PC-3 (cell line): ENCODE measurements at places on chromosomes 16 and 17.

- H3K27me3 ChIP-seq = no peaks in the 10 kb centered on the region
- H3K27ac ChIP-seq = no peak overlapping the region
- no peak overlapping the region for H3K4me3 ChIP-seq
- peaks cover 14% of the 10 kb centered on the region; the same call in 1 of the 2 replicates for H3K36me3 ChIP-seq
- DNase-seq = no peak
Measured at GRCh38 chr17:75817571-75817970, 26.6 kb downstream of the UNC13D start.

GRCh38 chr17:38749223-38750043 lies 1.3 kb upstream of the PCGF2 start:
- peak overlapping the region; percentile 17; the same call in 1 of the 2 replicates for H3K27ac ChIP-seq
- no peaks in the 10 kb centered on the region for H3K27me3 ChIP-seq
- H3K36me3 ChIP-seq = 0 out of 2 replicates have a peak, but pooled peaks cover 2% of the 10 kb centered on the region

- peaks cover 17% of the 10 kb centered on the region for H3K27me3 ChIP-seq
- no peak for DNase-seq
- no peak overlapping the region for H3K27ac ChIP-seq
- no peaks in the 10 kb centered on the region for H3K36me3 ChIP-seq
Measured at GRCh38 chr17:14921936-14922335, 343.2 kb downstream of the PMP22 start.

- peak; percentile 87 for DNase-seq
- no peaks in the 10 kb centered on the region for H3K36me3 ChIP-seq
- no peak overlapping the region for H3K4me3 ChIP-seq
- no peaks in the 10 kb centered on the region for H3K27me3 ChIP-seq
- H3K27ac ChIP-seq = peak overlapping the region; percentile 95
Measured at GRCh38 chr17:31579265-31579664, 187.8 kb downstream of the RAB11FIP4 start.

- no peak overlapping the region for H3K4me3 ChIP-seq
- H3K36me3 ChIP-seq = no peaks in the 10 kb centered on the region
- no peaks in the 10 kb centered on the region for H3K27me3 ChIP-seq
- no peaks in the 10 kb centered on the region for H3K4me1 ChIP-seq
Measured at GRCh38 chr17:19415806-19416775, 5.1 kb downstream of the RNF112 start.

GRCh38 chr16:68234188-68235107 lies 1.5 kb downstream of the ESRP2 start:
- no peaks in the 10 kb centered on the region for H3K27me3 ChIP-seq
- H3K4me3 ChIP-seq = peak overlapping the region; percentile 85
- H3K27ac ChIP-seq = peak overlapping the region; percentile 93
- DNase-seq = peak; percentile 90

- no peaks in the 10 kb centered on the region for H3K36me3 ChIP-seq
- no peak overlapping the region for H3K27ac ChIP-seq
- H3K4me1 ChIP-seq = no peaks in the 10 kb centered on the region
- DNase-seq = no peak
- no peaks in the 10 kb centered on the region for H3K27me3 ChIP-seq
Measured at GRCh38 chr17:27569884-27570577, 61.0 kb upstream of the LGALS9 start.

- no peak overlapping the region for H3K4me3 ChIP-seq
- H3K27ac ChIP-seq = no peak overlapping the region
- no peak for DNase-seq
- H3K36me3 ChIP-seq = no peaks in the 10 kb centered on the region
- H3K4me1 ChIP-seq = peaks cover 21% of the 10 kb centered on the region
- H3K27me3 ChIP-seq = no peaks in the 10 kb centered on the region
Measured at GRCh38 chr17:43560461-43561427, 14.6 kb upstream of the ETV4 start.

- no peaks in the 10 kb centered on the region for H3K4me1 ChIP-seq
- H3K27me3 ChIP-seq = peaks cover 6% of the 10 kb centered on the region; the same call in 1 of the 2 replicates
- no peak overlapping the region for H3K27ac ChIP-seq
- H3K36me3 ChIP-seq = no peaks in the 10 kb centered on the region
- H3K4me3 ChIP-seq = no peak overlapping the region
Measured at GRCh38 chr16:49843758-49844157, 12.2 kb downstream of the ZNF423 start.

GRCh38 chr17:80931421-80932265 lies 60.0 kb upstream of the CHMP6 start:
- H3K4me3 ChIP-seq = no peak overlapping the region
- H3K27ac ChIP-seq = no peak overlapping the region
- peaks cover 3% of the 10 kb centered on the region for H3K36me3 ChIP-seq
- no peaks in the 10 kb centered on the region for H3K4me1 ChIP-seq
- H3K27me3 ChIP-seq = no peaks in the 10 kb centered on the region

DNA sequence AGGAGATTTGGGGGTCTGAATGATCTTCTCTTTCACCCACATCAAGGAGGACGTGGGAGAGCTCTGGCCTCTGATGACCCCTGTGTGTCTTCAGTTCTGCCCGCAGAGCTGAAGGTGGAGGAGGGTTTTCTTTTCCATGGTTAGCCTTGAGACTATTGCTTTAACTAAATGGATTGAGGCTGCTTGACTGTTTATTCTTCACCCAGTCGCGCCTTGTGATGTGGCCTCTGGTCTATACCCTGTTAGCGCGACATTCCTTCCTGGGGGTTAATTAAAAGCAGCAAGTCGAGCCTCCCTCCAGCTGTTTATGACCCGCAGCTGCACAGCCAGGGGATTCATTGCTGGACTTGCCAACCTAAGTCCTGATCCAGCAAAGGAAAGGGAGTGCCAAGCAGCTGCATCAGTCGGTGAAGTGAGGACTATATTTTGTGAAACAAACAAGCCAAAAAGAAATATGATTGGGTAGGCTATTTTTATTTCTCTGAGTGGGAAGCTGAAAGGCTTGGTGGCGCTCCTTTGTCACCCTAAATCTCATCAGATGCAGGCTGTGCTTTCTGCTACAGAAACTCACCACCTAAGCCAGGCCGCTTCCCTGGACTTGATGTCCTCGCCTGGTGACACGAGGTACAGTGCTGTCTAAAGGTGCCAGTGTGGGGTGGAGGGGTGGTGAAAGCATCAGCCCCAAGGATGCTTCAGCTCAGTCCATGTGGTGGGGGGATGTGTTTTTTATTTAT lies 11.0 kb upstream of the SEC14L1 start:
- no peak overlapping the region for H3K27ac ChIP-seq
- H3K27me3 ChIP-seq = no peaks in the 10 kb centered on the region
- DNase-seq = no peak
- no peaks in the 10 kb centered on the region for H3K36me3 ChIP-seq
- H3K4me1 ChIP-seq = peaks cover 51% of the 10 kb centered on the region
- H3K4me3 ChIP-seq = no peak overlapping the region

GRCh38 chr17:57480438-57481196 lies 224.3 kb downstream of the MSI2 start:
- peak; percentile 84 for DNase-seq
- H3K4me3 ChIP-seq = no peak overlapping the region
- H3K4me1 ChIP-seq = peaks cover 16% of the 10 kb centered on the region
- H3K27ac ChIP-seq = peak overlapping the region; percentile 47

- peak; percentile 41 for DNase-seq
- no peaks in the 10 kb centered on the region for H3K27me3 ChIP-seq
Measured at GRCh38 chr17:72406498-72406897, 285.7 kb downstream of the SOX9 start.

GRCh38 chr17:82948081-82948511 lies 108.3 kb upstream of the ZNF750 start:
- no peak for DNase-seq
- H3K36me3 ChIP-seq = peaks cover 22% of the 10 kb centered on the region
- no peak overlapping the region for H3K27ac ChIP-seq
- H3K27me3 ChIP-seq = no peaks in the 10 kb centered on the region

- H3K27me3 ChIP-seq = no peaks in the 10 kb centered on the region
- H3K27ac ChIP-seq = peak overlapping the region; percentile 17; the same call in 1 of the 2 replicates
- DNase-seq = peak; percentile 51
- no peaks in the 10 kb centered on the region for H3K36me3 ChIP-seq
Measured at GRCh38 chr16:68972720-68973119, 129.4 kb downstream of the TANGO6 start.

- peaks cover 8% of the 10 kb centered on the region for H3K4me1 ChIP-seq
- DNase-seq = peak; percentile 60
- no peaks in the 10 kb centered on the region for H3K27me3 ChIP-seq
Measured at GRCh38 chr17:63571632-63572310, 21.5 kb downstream of the DCAF7 start.

DNA sequence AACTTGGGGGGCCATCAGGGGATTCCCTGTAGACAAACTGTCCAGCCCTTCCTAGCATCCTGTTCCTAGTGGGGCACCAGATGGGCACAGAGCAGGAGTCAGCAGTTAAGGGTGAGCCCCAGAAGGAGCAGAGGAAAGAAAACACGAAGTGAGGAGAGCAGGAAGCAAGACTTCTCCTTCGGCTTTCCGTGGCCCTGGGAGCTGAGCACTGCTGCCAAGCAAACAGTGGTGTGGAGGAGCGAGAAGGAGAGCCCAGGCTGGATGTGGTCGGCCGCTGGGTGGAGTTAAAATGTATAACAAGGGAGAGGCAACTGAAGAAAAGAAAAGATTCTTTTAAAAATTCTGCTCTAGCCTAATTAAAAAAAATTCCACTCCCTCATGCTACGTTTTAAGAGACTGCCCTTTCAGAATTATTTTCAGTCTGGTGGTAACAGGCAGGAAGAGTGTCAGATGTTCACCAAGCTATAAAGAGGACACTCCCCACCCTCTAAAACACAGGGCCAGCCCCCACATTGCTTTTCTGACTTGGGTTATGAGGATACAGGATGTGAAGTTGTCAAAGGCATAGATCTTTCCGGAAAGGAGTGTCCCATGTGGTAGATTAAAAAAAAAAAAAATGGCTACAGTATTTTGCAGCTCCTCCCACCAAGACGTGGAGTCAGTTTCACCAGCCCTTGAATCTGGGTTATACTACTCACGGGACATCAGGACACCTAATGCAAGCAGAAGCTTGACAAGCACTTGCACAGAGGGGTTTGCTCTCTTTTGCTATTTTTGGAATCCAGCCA lies 74.9 kb upstream of the ZFHX3 start:
- no peak overlapping the region for H3K4me3 ChIP-seq
- H3K36me3 ChIP-seq = no peaks in the 10 kb centered on the region
- no peak overlapping the region for H3K27ac ChIP-seq
- DNase-seq = no peak
- H3K4me1 ChIP-seq = no peaks in the 10 kb centered on the region

- no peak for DNase-seq
- no peaks in the 10 kb centered on the region for H3K4me1 ChIP-seq
- no peaks in the 10 kb centered on the region; the same call in 1 of the 2 replicates for H3K36me3 ChIP-seq
- no peak overlapping the region for H3K4me3 ChIP-seq
Measured at GRCh38 chr17:75917141-75917916, 12.6 kb upstream of the MRPL38 start.

DNA sequence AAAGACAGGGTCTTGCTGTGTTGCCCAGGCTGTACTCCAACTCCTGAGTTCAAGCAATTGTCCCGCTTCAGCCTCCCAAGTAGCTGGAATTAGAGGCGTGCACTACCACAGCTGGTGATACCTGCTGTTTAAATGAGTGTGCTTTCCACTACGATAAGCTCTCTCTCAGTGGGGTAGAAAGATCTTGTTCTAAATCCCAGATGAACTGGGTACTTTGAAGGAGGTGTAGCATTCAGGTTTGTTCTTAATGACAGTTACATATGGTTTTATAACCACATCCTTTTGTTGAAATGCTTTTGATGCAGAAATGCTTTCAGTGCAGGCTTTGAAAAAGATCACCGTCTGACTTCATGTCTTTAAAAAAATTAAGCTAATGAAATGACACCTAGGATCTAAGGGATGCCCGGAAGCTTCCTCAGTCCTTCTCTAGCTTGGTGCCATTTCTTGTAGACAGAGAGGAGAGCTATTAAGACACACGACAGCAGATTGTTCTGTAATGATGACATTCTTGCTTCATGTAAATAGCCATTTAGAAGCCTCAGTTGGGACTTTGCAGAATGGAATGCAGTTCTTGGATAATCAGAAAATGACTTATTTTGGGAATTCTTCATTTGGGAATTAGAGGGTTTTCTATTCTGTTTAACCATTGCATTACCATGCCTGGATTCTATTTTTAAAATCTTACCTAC lies 19.5 kb downstream of the PMM2 start:
- H3K36me3 ChIP-seq = peaks cover 32% of the 10 kb centered on the region
- H3K4me3 ChIP-seq = no peak overlapping the region
- H3K4me1 ChIP-seq = no peaks in the 10 kb centered on the region

- H3K27me3 ChIP-seq = peaks cover 5% of the 10 kb centered on the region; the same call in 1 of the 2 replicates
- peaks cover 16% of the 10 kb centered on the region; the same call in 1 of the 2 replicates for H3K36me3 ChIP-seq
- no peak overlapping the region for H3K4me3 ChIP-seq
Measured at GRCh38 chr17:21294321-21295035, 10.0 kb downstream of the MAP2K3 start.

DNA sequence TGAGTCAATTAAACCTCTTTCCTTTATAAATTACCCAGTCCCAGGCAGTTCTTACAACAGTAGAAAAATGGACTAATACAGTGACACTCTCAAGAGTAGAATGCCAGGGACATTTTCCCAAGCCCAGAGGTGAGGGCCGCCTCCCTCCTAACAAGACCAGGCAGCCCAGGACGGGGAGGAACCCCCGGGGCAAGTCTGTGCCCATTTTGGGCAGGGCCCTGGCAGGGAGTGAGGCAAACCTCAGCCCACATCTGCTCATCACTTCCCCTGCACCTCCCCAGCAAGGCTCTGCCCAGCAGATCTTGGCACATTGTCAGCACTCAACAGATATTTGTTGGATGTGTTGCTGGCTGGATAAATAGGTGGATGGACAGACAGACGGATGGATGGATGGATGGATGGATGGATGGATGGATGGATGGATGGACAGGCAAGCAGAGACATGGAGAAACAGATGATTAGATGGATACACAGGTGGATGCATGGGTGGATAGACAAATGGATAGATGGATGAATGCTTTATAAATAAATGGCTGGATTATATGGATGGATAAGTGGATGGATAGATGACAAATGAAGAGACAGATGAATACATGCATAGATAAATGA lies 271.3 kb downstream of the PARN start:
- no peaks in the 10 kb centered on the region for H3K36me3 ChIP-seq
- DNase-seq = no peak
- H3K4me3 ChIP-seq = no peak overlapping the region

- no peaks in the 10 kb centered on the region for H3K27me3 ChIP-seq
- no peak overlapping the region for H3K4me3 ChIP-seq
- DNase-seq = no peak
- no peak overlapping the region for H3K27ac ChIP-seq
Measured at GRCh38 chr17:50815400-50815799, 20.0 kb upstream of the WFIKKN2 start.

DNA sequence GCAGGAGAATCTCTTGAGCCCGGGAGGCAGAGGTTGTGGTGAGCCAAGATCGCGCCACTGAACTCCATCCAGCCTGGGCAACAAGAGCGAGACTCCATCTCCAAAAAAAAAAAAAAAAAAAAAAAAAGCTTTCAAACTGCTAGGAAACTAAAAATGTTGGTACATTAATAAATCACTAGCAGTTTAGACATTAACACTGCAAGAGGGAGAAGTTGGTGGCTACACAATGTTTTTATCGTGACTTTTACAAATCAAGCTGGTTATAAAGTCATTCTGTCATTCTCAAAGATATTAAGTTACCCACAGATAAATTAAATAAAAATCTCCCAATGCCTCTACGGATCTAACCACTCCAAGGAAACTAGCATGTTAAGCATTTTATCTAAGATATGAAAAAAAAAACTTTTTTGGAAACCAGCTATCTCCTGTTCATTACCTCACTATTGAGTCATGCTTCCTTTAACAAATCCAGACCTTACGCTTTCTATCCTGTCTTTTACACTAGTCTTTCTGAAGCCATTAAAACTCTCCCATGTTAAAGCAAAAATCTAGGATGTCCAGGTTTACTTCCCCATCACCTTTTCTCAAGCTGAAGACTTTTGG lies 85.9 kb upstream of the SMURF2 start:
- no peaks in the 10 kb centered on the region for H3K27me3 ChIP-seq
- H3K4me3 ChIP-seq = no peak overlapping the region
